ENCODE measurements at places on chromosomes 12 and 14.

DNA sequence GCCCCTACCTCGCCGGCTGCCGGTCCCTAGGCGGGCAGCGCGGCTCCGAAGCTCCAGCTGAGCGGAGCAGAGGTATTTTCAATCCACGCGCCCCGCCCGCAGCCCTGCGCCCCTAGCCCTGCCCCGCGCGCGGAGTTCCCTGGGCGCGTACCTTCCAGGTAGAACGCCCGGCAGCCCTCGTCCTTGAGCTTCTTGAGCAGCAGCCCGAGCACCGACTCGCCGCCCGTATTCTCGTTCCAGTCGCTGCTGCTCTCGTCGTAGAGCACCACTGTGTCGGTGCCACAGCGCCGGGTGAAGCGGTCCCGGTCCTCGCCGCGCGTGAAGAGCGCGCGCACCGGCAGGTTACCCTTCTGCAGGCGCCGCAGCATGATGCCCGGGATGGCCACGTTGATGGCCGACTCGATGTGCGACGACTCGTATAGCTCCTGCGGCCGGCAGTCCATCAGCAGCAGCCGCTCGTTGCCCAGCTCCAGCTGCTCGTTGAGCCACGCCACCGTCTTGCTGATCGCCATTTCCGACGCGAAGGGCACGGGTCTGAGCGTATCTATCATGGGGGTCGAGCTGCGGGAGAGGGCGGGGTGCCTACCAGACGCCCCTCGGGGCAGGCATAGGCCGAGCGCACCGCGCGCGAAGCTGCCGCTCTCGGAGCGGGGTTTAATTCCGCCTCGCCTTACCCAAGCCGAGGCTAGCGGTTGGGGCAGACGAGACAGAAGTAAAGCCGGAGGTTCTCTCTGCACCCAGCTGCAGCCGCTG lies 636 bp downstream of the DUSP6 start:
- DNase-seq = peak; percentile 59

- DNase-seq = no peak
These were observed 120.9 kb upstream of the CAND1 start for GRCh38 chr12:67148265-67148664.

DNA sequence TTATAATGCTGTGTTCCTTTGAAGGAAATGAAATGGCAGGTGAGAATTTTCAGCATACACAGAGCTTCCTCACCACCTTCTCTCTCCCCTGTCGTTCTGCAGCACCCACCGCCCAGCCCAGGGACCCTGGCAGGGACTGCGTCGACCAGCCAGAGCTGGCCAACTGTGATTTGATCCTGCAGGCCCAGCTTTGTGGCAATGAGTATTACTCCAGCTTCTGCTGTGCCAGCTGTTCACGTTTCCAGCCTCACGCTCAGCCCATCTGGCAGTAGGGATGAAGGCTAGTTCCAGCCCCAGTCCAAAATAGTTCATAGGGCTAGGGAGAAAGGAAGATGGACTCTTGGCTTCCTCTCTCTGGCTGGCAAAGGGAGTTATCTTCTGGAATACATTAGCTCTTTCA lies 35.1 kb downstream of the PAPLN start:
- no peak for DNase-seq

DNA sequence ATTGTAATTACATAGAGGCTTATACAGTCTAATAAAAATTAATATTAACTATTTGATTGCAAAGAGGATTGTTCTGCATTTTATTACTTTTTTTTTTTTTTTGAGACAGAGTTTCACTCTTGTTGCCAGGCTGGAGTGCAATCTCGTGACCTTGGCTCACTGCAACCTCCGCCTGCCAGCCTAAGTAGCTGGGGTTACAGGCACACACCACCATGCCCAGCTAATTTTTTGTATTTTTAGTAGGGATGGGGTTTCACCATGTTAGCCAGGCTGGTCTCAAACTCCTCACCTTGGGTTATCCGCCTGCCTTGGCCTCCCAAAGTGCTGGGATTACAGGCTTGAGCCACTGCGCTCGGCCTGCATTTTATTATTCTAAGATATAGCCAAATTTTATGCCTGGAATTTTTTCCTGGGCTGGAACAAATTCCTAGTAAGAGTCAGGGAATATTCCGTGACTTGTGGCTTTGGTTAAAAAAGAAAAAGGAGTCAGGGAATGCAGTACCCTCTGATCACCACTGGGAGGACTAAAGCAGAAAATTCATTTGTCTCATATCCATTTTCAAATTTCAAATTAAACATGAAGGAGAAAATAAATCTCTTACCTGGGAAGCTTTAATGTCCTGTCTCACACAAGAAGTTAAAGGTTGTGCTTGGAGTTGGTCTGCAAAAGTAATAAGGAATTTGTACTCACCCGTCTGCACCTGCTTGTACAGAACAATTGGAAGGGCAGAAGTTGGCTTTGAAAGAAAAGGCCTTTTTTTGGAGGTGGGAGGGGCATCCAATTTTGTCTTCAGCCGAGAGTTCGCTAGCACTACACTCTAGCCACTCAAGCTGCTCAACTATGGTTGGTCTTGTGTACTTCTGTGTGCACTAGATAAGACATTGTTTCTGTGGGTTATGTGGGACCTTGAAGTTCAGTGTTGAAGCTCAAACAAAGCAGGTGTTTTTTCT lies 8.7 kb downstream of the MARK3 start:
- no peak for DNase-seq

DNA sequence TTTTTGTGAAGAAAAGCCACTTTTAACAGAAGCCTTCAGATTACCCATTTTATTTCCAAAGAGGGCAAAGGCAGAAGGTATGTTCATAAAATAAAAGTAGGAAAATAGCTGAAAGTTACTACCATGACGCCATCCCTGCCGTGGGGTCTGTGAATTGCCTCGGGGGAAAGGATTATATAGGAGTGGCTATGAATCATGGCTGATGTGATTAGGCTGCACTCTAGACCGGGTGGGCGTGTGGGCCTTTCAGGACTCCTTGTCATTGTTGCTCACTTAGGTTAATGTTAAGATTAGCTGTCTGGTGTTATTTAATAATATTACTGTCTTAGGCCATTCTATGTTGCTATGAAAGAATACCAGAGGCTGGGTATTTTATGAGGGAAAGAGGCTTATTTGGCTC lies 195.5 kb downstream of the EGLN3 start:
- DNase-seq = no peak

GRCh38 chr14:37642125-37642524 lies 46.7 kb downstream of the TTC6 start:
- DNase-seq = no peak

DNA sequence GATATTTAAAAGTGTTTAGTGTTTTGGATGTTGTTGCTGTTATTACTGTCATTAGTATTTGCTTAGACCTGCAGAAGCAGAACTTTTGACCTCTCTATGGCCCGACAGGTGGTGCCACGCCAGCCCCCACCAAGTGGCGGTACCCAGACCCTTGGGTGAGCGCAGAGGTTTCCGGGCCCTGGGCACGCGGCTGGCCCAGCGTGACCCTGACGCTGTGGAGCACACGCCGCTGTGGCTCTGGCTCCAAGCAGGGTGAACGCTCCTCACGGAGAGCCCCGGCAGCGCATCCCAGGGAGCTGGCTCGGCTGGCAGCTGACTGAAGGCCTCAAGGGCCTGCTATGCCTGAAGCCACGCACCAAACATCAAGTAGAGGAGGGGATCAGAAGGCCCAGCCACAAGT lies 22.6 kb downstream of the SLC25A47 start:
- DNase-seq = no peak

DNA sequence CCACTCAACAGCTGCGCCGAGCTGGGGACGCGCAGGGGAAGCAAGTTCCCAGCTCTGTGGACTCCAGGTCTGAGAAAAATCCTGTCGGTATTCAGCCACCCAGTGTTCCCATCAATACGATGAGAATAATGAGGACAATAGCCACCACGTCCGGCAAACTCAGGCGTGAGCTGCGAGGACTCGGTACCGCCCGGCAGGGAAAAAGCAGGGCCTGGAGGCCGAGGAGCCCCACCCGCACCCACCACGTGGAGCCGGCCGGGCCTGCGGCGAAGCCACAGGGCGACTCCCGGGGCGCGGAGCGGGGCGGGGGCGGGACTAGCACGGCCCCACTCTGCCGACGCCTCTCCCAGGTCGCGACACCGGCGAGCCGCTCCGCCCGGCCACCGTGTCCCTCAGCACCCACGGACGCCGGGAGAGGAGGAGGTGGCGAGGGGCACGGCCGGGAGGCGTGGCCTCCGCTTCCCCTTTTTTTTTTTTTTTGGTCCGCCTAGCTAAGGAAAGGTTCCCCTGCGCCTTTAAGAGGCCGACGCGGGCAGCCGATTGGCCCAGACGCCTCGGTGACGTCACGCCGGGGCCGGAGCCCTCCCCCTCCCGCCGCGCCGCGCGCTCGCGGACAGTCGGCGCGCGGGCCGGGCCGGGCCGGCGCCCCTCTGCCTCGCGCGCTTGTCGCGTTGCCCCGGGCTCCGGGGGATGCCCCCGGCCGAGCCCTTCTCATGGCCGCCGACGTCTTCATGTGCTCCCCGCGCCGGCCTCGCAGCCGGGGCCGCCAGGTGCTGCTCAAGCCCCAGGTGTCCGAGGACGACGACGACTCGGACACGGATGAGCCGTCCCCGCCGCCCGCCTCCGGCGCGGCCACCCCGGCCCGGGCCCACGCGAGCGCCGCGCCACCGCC lies at the start of gene MLXIP:
TSS of gene MLXIP (plus strand) at position 616 of the 892 bp plus-strand sequence. CDS start at position 714, 98 bp downstream.
- DNase-seq = peak; percentile 95

GRCh38 chr14:61973981-61974380 lies 211.8 kb downstream of the SNAPC1 start:
- no peak for DNase-seq

DNA sequence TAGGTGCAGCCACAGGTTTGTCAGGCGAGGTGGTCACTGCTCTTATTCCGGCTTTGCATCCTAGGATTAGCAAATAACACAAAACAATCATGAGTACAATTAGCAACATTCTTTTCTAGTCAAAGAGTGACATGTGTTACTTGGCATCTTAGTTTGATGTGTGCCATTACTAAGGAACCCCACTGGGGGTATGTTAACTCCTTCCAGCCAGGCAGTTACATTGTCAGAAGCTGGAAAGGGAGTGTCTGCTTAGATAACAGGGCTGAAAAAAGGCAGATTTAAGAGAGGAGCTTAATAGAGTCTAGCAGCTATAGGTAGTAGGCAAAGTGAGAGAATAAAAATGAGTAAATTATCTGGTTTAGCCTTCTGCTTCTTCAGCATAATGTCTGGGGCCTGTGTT lies 30.5 kb upstream of the METAP2 start:
- no peak for DNase-seq

DNA sequence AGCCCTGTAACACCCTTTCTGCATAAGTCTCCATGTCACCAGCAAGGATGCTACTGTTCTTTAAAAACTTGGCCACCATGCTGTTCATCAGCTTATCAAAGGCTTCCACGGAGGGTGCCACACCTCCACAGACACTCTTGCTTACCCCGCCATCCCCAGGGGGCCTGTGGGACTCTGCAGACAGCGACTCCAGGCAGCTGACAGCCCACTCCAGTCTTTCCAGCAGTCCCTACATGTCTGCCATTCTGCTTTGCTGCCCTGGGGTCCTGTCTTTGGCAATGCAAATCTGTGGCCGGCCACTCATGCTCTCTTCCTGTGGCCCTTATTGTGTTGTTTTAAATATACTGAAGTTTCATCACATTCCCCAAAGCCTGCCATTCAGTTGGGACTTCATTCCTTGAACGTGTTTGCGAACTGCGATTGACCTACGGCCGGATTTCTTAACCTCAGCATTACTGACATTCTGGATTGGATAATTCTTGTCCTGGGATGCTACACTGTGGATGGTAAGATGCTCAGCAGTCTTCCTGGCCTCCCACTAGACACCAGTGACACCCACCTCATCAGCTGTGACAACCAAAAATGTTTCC lies 125.6 kb downstream of the FOXN3 start:
- no peak for DNase-seq

- no peak for DNase-seq
These were observed 25.1 kb downstream of the ZFC3H1 start for GRCh38 chr12:71638499-71638898.

DNA sequence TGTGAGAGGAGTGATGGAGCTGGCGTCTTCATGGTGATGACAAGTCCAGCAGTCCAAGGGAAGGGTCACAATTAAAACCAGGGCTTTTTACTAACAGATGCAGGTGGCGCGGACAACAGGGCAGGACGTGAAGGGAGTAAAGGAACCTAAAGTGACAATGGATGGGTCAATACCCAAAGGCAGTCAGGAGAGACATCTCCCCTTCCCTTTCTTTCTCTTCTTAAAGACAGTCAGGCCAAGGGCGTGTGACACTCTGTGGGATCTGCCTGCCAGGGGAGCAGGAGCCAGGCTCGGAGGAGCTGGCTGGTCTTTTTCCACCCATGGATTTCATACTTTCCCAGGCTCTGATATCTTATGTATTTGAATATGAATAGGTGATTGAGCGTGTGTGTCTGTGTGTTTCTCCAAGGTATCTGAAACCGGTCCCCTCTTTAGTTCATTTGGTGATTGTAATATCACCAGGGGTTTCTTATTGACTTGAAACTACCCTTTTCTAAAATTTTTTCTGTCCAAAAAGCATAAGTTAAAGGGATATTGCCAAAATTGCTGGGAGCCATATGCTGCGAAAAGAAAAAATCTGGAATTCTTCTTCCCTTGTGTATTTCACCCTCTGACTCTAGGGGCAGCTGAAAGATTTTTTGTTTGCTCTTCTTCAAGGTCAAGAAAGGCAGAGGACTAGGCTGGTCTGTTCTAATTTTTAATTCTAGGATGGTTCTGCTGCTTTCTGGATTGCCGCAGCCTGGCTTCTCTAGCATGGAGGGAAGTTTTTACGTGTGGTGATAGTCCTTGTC lies 61.8 kb downstream of the FBXL14 start:
- DNase-seq = no peak

GRCh38 chr14:71333705-71334104 lies 426.4 kb downstream of the PCNX1 start:
- no peak for DNase-seq

GRCh38 chr12:62288328-62288727 lies 28.1 kb downstream of the USP15 start:
- no peak for DNase-seq

GRCh38 chr12:93361151-93361919 lies 16.4 kb upstream of the NUDT4 start:
- no peak for DNase-seq

DNA sequence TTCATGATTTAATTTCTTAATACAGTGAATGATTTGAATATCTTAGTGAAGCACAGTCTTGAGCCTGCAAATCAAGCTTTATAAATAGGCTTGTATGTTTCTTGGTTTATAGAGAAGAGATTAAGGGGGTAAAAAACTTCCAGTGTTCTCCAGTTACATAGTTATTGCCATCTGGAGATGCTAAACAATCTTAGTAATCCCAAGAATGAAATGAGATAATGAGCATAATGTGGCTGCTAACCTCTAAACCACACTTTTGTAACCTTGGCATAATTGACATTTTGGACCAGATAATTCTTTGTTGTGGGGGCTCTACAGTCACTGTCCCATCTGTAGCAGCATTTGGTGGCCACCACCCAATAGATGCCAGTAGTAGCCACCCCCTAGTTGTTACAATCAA lies 316.8 kb downstream of the CCDC91 start:
- no peak for DNase-seq

GRCh38 chr14:72000907-72001306 lies 68.7 kb downstream of the RGS6 start:
- no peak for DNase-seq

GRCh38 chr14:36367985-36368774 lies 47.7 kb upstream of the MBIP start:
- no peak for DNase-seq

- DNase-seq = no peak
These were observed 4.5 kb downstream of the ARHGEF40 start for GRCh38 chr14:21074398-21075272.

- DNase-seq = no peak
These were observed 12.1 kb downstream of the GPRC5D start for GRCh38 chr12:12939888-12940287.

GRCh38 chr12:11901701-11902524 lies 168.8 kb upstream of the BCL2L14 start:
- no peak for DNase-seq

GRCh38 chr12:123200414-123200813 lies 32.5 kb downstream of the MPHOSPH9 start:
- DNase-seq = no peak

- no peak for DNase-seq
These were observed 45.0 kb downstream of the PPP1R13B start for GRCh38 chr14:103802356-103802755.
